ENCODE measurements at places on chromosomes 12 and 14.

GRCh38 chr14:29039171-29039570, 272.6 kb downstream of the FOXG1 start:
- DNase-seq, result no peak

DNA sequence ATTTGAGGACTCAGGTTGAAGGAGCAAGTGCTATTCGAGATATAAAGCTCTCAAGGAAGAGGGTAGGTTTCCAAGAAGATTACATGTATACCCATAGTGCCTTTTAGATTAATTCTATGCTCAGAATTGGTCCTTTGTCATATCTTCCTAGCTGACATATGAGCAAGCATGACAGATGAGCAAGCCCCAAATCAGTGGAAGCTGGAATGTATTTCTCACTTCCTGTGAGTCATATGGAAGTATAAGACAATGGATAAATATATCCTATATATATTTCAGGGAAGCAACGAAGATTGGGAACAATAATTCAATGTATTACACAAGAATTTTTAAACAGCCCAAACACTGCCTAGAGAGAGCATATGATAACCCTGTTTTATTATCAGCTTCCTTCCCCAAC, 674.1 kb upstream of the ATXN7L3B start:
- DNase-seq, result no peak

DNA sequence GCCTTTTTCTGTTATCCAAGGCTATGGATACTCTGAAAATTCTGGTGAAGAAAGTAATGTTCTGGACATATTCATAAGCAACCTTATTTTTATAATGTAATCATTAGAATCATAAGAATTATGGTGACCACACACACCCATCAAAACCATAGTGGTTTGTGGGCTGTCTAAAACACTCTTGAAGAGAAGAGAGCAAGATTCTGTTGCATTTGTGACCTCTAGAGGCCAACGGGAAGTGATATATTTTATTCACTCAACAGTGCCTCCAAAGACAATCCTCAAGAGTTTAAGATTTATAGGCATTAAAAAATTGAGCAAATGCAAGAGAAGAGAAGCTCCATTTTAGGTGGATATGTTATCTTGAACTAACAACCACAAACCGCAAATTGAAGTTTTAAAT, 68.5 kb upstream of the LGR5 start:
- DNase-seq, result no peak

- no peak for DNase-seq
These were observed 19.3 kb downstream of the CPNE8 start for GRCh38 chr12:38886064-38886463.

DNA sequence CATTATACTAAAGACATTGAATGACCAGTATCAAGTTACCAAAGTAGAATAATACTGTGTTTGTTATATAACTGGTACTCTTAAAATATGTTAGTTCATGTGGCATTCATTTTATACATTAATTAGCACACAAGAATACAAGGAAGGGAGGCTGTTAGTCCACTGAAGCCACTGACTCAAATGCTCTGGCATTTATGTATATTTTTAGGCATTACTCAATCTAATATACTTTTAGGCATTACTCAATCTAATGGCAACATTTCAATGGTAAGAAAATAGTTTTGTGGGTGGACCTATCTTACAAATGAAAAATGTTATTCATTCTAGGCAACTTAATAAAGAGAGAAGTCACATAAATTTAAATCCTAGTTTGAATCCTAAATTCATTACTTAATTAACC, 874.4 kb upstream of the USP15 start:
- no peak for DNase-seq

DNA sequence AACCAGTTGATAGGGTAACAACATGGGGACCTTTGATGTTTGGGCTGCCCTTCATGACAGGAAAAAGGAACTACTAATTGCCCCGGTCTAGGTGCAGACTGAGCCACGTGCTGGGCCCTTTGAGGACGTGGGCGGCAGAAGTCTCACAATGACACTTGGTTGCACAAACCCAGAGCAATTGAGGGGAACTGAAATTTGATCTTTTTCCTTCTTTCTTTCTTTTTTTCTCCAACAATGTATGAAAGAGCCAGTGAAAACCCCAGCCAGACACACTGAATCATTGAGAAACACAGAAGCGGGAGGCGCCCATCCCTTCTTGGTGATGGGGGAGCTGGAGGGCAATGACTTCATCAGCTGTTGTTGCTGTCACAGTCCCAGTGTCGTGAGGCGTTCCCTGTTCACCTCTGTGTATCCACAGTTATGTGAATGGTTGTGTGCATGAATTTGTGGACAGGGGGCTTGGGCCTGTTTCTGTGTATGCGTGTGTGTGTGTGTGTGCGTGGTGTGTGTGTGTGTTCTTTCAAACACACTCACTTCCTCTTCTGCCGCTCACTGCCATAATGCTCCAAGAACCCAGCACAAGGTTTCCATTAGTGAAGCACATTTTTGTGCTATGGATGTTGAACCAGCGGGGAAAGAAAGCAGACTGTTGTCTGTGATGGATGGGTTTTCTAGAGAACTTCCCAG, 137.5 kb upstream of the CCND2 start:
- no peak for DNase-seq

DNA sequence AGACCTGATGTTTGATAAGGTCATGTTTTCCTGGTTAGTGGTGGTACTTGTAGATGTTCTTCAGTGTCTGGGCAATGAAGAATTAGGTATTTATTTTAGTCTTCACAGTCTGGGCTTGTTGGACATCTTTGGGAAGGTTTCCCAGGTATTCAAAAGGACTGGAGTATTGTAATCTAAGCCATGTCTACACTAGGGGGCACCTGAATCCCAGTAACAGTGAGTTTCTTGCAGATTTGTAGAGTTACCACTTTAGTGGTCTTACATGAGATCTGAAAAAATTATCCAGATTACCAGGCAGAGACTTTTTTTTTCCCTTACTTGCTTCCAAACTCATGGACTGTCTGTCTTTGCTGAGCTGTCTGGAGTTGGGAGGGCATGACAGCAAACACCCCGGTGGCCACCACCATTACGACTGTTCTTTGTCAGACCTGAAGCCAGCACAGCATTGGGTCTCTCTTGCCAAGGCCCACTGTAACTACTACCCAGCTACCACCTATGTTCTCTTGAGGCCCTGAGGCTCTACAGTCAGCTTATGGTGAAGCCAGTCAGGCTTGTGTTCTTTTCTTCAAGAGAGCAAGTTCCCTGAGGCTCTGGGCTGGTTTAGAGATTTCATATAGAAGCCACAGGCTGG, 820.7 kb upstream of the FBXO33 start:
- no peak for DNase-seq
